HCT116 (cell line): ENCODE measurements at places on chromosomes 6 and 20. TPM values are rescaled to one million over a fixed set of nuclear protein-coding genes. Genes with fewer than 3 reads are reported as not detected.

Gene PERP
- 85.9 TPM for total RNA-seq

Gene GTSF1L
- total RNA-seq = not detected

Gene C6orf15
- total RNA-seq = not detected

Gene DEF6
- total RNA-seq = 40.4 TPM

Gene GRIK2
- total RNA-seq = 0.64 TPM

Gene COQ3
- total RNA-seq = 19.0 TPM

Gene POU3F2
- total RNA-seq = not detected

Gene RGL2
- total RNA-seq = 53.4 TPM

Gene EYA4
- total RNA-seq = not detected

Gene DST
- total RNA-seq = 144 TPM

Gene PRICKLE4
- 2.9 TPM for total RNA-seq

Gene HTR1B
- 0.74 TPM for total RNA-seq

Gene NPEPL1
- 16.6 TPM for total RNA-seq

Gene TPBG
- total RNA-seq = 28.4 TPM

Gene TNNC2
- not detected for total RNA-seq

Gene HUS1B
- 0.76 TPM for total RNA-seq

Gene HLA-DQA2
- not detected for total RNA-seq
